Stimulated activated CD8-positive, alpha-beta memory T cell treated with anti-CD3 and anti-CD28 coated beads, Interleukin-12 subunit alpha, Interleukin-12 subunit beta, amount 100 ng/mL, for 4 hours (primary cell): ENCODE measurements at places on chromosomes 13 and 19.

DNA sequence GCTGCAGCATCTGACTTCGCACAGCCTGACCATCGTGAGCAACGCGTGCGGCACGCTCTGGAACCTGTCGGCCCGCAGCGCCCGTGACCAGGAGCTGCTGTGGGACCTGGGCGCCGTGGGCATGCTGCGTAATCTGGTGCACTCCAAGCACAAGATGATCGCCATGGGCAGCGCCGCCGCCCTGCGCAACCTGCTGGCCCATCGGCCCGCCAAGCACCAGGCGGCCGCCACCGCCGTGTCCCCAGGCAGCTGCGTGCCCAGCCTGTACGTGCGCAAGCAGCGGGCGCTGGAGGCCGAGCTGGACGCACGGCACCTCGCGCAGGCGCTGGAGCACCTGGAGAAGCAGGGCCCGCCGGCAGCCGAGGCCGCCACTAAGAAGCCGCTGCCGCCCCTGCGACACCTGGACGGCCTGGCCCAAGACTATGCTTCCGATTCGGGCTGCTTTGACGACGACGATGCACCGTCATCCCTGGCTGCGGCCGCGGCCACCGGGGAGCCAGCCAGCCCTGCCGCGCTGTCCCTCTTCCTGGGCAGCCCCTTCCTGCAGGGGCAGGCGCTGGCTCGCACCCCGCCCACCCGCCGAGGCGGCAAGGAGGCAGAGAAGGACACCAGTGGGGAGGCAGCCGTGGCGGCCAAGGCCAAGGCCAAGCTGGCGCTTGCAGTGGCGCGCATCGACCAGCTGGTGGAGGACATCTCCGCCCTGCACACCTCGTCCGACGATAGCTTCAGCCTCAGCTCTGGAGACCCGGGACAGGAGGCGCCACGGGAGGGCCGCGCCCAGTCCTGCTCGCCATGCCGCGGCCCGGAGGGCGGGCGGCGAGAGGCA lies 13.6 kb downstream of the C19orf25 start:
- no peak for DNase-seq

DNA sequence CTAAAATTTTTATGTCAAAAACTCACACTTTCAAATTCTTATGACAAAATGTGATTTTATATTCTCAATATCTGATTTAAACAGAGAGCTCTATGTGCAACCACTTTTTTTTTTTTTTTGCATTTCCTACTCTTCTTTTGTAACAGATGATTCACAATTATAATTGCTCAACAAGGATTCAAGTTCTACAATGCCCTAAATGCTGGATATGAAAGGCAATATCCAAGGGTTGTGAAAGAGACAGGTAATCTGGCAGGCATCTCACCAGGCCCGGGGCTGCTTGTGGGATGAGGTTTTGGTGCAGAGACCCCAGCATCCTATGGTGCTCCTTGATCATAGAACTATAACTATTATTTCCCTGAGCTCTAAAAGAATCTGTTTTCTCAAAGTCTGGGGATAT lies 363.6 kb upstream of the NBEA start:
- DNase-seq = no peak

- DNase-seq = no peak
These were observed 47.3 kb upstream of the NPAS1 start for GRCh38 chr19:46972311-46972710.

DNA sequence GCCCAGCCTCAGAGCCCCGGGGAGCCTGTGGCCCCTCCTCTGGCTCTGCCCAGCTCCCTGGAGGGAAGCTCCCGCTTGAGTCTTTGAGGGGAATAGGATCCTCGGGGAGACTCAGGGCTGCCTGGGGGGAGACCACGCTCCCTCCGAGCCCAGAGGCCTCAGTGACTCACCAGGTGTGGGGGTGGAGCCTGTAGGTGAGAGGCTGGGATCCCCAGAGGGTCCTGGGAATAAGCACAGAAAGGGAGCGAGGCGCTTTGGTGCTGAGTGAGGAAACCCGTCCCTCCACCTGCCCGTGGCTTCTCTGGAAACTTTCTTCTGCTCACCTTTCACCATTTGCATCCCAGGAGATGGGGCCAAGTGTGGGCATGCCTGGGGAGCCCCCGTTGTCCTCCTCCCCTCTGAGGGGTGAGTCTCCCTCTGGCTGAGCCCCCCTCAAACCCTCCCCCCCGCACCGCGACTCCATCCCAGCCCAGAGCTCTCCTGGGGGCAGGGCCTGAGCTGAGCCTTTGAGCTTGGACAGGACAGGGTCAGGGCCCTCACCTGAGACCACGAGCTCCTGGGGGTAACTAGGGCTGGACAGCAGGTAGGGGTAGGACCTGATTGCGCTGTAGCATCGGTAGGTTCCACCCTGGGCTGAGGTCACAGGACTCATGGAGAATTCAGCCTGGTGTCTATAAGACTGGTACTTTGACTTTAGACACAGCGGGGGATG lies 2.7 kb downstream of the LILRB5 start:
- no peak for DNase-seq

DNA sequence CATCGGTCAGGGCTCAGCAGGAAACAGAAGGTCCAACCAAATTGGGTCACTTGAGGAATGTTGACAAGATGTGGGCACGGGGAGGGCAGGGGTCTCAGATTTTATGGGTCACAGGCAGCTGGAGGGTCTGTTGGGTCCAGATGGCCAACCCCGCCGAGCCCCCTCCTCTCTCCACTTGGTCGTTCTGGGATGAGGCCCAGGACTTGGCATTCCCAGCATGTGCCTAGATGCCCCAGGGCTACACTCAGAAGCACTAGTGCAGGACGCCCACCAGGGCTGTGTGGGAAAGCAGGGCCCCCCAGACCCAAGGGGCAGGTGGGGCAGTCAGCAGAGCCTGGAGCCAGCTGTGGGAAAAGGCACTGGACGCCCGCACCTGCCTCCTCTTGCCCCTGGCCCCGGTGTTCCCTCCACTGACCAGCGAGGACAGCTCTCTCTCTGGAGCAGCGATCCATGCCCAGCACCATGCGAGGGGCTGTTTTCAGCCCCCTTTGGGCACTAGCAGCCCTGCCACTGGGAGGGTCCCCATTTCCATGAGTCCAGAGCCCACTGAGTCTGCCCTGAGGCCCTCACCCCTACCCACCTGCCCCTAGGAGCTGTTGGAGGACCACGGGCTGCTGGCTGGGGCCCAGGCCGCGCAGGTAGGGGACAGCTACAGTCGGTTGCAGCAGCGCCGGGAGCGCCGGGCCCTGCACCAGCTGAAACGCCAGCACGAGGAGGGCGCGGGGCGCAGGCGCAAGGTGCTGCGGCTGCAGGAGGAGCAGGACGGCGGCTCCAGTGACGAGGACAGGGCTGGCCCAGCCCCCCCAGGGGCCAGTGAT lies 26.0 kb downstream of the DHX34 start:
- no peak for DNase-seq
